ENCODE measurements at places on chromosomes 4 and X. TPM values are rescaled to one million over a fixed set of nuclear protein-coding genes. Genes with fewer than 3 reads are reported as not detected.

- no peak for DNase-seq
Measured at GRCh38 chr4:145735347-145735675, 55.4 kb downstream of the C4orf51 start.

The TMPRSS11B gene
- polyA plus RNA-seq = not detected

The PRAF2 gene
- 10.1 TPM for polyA plus RNA-seq

DNA sequence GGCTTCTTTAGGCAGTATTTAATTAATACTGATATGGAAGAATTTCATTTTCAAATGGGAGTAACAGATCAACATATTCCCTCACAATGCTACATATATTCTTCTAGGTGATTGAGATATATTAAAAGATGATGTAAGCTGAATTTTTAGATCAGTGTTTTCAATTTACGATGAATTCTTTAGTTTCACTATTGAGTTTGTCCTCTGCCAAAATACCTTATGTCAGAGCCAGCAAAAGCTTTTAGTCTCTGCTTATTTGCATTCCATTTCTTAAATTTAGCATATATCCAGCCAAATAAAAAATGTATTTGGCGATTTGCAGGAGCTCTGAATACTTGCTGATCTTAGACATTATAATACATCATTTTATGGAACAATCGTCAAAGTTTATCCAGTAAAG lies 144.3 kb downstream of the MOSPD2 start:
- no peak for DNase-seq

GRCh38 chr4:136328131-136328530 lies 1204.2 kb downstream of the PCDH18 start:
- no peak for DNase-seq

All from CD14-positive monocyte (primary cell).